ENCODE measurements at places on chromosomes 3 and 15. TPM values are rescaled to one million over a fixed set of nuclear protein-coding genes. Genes with fewer than 3 reads are reported as not detected.

Gene HRG
- not detected for total RNA-seq

Gene ROPN1B
- total RNA-seq = not detected

- ATAC-seq = no peak
Measured at GRCh38 chr15:49155834-49156627, 632 bp upstream of the COPS2 start.

- ATAC-seq = peak; percentile 27
Measured at GRCh38 chr3:49803465-49804140, 542 bp downstream of the INKA1 start.

DNA sequence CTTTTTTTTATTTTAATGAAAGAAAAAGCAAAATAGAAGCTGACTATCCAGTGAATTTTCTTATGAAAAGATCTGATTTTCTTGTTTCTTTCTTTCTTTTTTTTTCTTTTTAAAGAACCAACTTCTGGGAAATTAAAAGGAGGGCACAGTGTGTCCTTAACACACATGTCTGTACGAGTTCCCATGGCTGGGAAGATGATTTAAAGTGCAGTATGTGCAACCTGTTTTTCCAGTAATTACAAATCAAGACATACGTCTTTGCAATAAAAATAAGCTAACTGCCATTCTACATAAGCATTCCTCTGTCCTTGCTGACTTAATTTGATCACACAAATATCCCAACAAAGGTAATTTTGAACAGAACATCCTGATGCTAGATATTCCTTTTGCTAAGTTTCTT, 416.1 kb downstream of the ROBO1 start:
- ATAC-seq = no peak

- ATAC-seq = peak; percentile 80
Measured at GRCh38 chr3:61847784-61848462, 286.6 kb downstream of the PTPRG start.

DNA sequence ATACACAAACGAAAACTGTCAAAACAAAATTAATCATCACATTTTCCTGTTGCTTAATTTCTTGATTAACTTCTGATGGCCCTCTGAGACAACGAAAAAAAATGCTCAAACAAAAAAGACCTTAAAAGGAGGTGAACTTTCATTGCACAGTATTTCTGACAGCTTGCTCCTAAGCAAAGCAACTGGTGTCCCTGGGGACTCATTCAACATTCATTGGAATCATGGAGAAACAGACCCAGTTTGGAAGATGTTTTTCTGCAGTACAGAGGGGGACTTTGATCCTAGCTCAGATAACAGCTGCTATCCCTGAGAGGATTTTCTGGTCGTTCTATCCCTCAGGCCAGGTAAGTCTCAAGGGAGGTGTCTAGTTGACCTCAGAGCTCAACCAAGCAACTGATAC, 378.7 kb upstream of the ATP11B start:
- no peak for ATAC-seq

- ATAC-seq = no peak
Measured at GRCh38 chr3:116051586-116051985, 393.7 kb downstream of the LSAMP start.

DNA sequence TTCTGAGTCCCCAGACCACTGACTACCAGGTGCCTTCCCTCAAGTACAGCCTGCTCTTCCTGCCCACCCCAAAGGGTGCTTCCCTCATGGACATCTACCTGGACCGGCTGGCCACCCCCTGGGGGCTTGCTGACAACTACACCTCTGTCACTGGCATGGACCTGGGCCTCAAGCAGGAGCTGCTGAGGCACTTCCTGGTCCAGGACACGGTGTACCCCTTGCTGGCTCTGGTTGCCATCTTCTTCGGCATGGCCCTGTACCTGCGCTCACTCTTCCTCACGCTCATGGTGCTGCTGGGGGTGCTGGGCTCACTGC, 9.3 kb downstream of the DISP2 start:
- ATAC-seq = no peak

DNA sequence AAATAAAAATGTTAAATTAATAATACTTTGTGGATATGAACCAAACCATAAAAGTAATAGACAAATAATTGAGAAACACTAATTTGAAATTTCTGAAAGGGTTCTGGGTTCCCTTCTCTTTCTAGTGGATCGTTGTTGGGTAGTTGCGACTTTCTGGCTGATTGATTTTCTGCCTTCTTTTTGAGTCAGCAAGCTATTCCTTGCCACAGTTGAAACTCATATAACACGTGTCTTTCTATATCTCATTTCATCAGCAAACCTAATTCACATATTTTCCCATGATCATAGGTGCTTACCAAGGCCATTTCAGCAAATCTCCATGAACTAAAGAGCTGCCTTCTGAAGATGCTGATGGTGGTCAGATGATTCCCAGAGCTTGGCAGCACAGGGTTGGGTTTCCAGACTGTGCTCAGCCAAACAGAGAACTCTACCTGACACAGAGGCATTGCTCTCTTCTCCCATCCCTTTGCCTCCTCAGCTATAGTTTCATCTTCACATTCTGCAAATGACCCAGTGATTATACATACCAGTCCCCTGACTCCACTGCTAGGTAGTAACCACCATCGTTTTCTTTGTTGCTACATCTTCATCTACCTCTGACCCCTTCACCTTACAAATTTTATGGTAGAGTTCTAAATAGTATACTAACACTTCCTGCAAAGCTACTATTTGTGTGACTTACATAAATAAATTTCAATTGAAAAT, 383.9 kb upstream of the DPH6 start:
- ATAC-seq = no peak

DNA sequence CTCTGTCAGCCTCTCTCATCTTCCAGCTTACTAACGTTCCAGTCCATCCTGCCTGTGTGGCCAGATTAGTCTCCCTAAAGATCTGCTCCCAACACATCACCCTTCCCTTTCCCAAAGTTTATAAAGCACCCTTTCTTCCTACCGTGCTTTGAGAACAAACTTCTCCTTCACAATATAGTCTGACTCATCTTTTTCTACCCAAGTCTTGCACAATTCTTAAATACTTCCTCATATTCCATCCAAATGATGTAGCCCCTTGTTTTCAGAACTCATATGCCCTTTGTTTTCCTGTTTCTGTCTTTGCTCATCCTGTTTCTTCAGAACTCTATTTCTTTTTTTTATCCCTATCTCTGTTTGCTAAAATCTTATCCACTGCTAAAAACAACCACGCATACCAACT, 326.8 kb downstream of the MFSD1 start:
- peak; percentile 39 for ATAC-seq

DNA sequence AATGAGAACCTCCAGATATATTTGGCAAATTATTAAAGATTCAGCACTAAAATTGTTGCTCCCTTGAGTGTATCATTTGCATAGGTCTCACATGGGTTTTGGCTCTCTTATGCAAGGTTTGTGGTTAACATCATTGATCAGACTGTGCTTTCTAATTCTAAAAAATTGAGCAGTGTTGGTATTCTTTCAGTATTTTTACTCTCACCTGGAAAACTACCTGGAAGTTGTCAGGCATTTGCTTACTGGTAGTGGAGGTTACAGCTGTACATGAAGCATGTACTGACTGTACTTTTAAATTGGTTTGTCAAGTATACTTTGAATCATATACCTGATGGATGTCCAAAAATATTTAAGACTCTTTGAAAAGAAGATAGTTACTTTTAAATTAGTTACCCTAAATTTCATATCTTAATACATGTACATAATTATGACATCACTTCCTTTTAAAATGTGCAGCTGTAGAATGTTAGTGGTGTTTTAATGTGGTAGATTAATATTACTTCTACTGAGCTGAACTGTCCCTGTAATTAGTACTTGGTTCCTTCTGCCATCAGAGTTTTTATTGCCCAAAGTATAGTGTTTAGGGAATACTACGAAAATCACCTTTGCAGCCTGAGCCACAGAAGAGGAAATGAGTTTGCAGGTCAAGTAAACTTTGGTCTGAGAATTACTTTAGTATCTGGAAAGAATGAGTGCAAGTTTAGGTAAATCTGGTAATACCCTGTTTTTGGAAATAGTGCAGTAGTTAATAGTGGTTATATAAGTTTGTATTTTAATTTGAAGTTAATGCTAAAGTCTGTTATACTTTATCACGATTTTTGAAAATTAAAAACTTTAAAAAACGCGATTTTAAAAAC, 2.8 kb downstream of the CHD2 start:
- ATAC-seq = no peak

Gene CYP1A2
- not detected for total RNA-seq

GRCh38 chr3:127037418-127037841, 54.5 kb downstream of the PLXNA1 start:
- ATAC-seq = no peak

Gene CYP19A1
- 2.9 TPM for total RNA-seq

DNA sequence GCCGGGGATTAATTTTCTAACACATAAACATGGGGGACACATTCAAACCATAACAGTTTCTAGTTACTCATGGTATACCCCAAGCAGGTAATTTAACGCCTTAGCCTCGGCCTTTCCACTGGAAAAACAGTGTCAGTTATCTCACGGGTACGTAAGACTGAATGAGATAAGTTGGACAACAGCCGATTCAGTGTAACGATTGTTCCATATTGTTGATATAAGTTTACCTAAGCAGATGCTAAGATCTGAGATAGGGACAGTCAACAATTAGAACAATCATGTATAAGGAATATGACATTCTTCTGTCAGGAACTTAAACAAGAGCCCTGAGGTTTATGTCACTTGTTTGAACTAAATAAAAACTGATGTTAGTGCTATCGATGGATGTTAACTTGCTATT, 130.8 kb downstream of the GHSR start:
- no peak for ATAC-seq

DNA sequence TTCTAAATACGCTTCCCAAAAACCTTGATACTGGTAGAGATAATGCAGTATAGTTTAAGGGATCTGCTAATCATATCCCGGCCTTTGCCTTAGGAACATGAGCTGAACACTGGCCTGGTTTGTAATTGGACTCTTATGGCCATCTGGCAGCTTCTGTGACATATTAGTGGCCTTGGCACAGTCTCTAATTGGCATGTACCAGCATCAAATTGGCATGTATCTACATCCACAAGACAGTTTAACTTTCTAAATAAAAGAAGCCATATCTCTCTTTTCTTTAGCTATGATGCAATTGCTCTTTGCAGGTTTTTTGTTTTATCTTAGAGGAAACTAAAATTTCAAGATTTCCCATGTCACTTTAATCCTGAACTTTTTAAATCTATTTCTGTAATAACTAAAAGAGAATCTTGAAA, 44.6 kb upstream of the FILIP1L start:
- no peak for ATAC-seq

Gene PATL2
- not detected for total RNA-seq

- no peak for ATAC-seq
Measured at GRCh38 chr3:72150634-72151412, 365.9 kb upstream of the PROK2 start.

- no peak for ATAC-seq
Measured at GRCh38 chr3:37554364-37554763, 307.3 kb upstream of the CTDSPL start.

Gene COL6A5
- total RNA-seq = not detected

Gene CCR3
- total RNA-seq = not detected

GRCh38 chr3:153734777-153735551, 386.2 kb upstream of the ARHGEF26 start:
- peak; percentile 74 for ATAC-seq

DNA sequence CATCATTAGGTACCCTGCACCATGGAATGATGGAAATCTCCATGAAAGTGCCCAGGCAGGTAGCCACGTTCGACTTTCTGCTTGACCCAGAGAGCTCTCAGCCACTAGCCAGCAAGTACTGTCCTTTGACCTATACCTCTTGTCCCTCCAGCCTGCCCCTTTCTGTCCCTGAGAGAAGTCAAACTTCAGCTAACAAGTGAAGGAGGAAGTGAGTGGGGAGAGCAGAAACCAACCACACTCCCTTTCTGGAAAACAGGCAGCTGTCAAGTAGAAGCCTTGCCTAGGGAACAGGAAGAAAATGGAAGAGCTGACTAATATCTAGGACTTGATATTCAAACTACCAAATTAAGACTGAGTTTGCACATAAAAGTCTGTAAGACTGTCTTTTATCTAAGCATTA, 30.3 kb upstream of the FSTL1 start:
- ATAC-seq = no peak

- ATAC-seq = no peak
Measured at GRCh38 chr3:24748520-24748919, 253.9 kb upstream of the THRB start.

DNA sequence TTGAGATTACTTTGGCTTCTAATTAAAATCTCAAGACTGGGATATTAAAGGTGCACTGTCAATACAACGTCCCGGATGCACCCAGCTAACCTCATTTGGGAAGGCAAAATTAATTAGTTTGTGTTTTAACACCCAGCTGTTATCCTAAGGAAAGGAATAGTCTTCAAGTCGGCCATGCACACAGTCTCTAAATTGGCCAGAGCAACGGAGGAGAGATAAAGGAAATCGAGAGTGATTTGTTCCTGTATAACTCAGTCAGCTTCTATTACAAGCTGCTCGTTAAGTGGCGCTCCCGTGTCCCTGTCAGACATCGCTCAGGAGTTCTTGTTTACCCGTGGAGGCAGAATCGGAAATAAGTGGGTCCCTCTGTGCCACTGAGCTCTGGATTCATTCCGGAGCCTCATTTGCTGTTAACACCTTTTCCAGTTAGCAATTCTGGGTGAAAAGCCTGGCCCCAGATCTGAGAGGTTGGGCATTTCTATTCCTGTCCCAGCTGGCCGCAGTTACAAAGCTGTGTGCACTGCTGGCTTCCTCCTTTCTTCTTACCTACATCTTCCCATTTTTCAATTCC, 63.9 kb downstream of the ST8SIA2 start:
- ATAC-seq = no peak

Gene TMCO5A
- total RNA-seq = not detected

DNA sequence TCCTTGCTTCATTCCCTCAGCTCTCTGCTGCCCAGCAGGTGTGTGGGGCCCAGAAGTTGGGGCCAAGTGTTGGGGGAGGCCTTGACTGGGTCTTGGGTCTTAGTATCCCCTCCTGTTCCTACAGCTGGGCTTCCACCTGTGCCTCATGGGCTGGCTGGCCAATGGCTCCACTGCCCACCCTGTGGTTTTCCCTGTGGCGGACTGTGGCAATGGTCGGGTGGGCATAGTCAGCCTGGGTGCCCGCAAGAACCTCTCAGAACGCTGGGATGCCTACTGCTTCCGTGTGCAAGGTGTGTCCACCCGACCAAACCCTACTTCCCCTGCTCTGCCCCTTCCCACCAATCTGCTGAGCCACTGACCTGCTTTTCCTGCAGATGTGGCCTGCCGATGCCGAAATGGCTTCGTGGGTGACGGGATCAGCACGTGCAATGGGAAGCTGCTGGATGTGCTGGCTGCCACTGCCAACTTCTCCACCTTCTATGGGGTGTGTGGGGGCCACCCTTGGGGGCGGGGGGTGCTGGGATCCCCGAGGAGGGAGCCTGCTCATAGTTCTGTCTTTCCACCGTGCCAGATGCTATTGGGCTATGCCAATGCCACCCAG, 10.9 kb downstream of the NT5DC2 start:
- no peak for ATAC-seq

Gene RASL12
- total RNA-seq = 43.2 TPM

GRCh38 chr3:139533781-139534454, 5.6 kb downstream of the RBP1 start:
- ATAC-seq = no peak

Gene TUSC2
- total RNA-seq = 36.2 TPM

DNA sequence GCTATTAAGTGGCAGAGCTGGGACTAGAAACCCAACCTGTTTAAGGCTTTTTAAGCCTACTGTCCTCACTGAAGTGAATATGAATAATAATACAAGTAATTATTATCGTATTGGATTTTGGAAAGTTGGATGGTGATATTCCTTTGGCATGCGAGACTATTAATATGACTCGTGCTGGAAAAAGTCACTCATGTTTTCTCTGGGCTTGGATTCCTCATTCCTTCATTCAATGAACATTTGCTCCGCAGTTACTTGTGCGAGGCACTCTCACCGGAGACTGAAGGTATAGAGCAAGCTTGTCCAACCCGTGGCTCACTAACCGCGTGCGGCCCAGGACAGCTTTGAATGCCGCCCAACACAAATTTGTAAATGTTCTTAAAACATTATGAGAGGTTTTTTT, 694 bp downstream of the PLAAT1 start:
- no peak for ATAC-seq

Gene MITF
- 76.7 TPM for total RNA-seq

All from gastroesophageal sphincter (tissue), 4 donors.